AG04450 (cell line): ENCODE measurements at places on chromosomes 11 and 22.
A peak's percentile ranks its signal among the peaks of the same experiment; 100 is the strongest.

DNA sequence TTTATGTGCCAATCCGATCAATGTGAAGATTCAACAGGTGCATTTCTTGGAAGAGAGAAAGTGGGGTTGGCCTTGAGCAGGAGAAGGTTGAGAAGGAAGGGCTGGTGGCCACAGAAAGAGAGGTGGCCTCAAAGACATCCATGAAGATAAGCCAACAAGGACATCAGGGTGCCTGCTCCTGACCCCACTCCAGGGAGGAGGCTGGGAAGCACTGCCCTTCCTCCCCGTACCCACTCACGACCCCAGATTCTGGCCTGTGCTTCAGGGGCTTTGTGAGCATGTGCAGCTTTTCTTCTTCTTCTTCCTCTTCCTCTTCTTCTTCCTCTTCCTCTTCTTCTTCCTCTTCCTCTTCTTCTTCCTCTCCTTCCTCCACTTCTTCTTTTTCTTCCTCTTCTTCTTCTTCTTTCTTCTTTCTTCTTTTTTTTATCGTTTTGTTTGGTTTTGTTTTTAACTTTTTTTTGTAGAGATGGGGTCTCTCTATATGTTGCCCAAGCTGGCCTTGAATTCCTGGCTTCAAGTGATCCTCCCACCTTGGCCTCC, 30.3 kb downstream of the DKK3 start:
- no peak for DNase-seq

- no peak for DNase-seq
Observed at GRCh38 chr11:8720868-8721608, 38.4 kb downstream of the RPL27A start.

GRCh38 chr11:63915961-63916836, 765 bp downstream of the RCOR2 start:
- DNase-seq: no peak

GRCh38 chr11:120658071-120658423, 146.5 kb downstream of the GRIK4 start:
- DNase-seq: no peak

GRCh38 chr11:19501631-19502030, 211.0 kb upstream of the NAV2 start:
- DNase-seq: no peak

- DNase-seq: no peak
Observed at GRCh38 chr11:15179167-15179566, 64.4 kb downstream of the INSC start.

- DNase-seq: no peak
Observed at GRCh38 chr22:48096851-48097665, 1334.6 kb downstream of the TBC1D22A start.

- DNase-seq: no peak
Observed at GRCh38 chr11:65918211-65919140, at the start of gene C11orf68. TSS of gene C11orf68 (minus strand) at chr11:65919062. CDS start at chr11:65919031, 31 bp downstream.

- no peak for DNase-seq
Observed at GRCh38 chr22:38077096-38077495, 6.9 kb downstream of the SLC16A8 start.

DNA sequence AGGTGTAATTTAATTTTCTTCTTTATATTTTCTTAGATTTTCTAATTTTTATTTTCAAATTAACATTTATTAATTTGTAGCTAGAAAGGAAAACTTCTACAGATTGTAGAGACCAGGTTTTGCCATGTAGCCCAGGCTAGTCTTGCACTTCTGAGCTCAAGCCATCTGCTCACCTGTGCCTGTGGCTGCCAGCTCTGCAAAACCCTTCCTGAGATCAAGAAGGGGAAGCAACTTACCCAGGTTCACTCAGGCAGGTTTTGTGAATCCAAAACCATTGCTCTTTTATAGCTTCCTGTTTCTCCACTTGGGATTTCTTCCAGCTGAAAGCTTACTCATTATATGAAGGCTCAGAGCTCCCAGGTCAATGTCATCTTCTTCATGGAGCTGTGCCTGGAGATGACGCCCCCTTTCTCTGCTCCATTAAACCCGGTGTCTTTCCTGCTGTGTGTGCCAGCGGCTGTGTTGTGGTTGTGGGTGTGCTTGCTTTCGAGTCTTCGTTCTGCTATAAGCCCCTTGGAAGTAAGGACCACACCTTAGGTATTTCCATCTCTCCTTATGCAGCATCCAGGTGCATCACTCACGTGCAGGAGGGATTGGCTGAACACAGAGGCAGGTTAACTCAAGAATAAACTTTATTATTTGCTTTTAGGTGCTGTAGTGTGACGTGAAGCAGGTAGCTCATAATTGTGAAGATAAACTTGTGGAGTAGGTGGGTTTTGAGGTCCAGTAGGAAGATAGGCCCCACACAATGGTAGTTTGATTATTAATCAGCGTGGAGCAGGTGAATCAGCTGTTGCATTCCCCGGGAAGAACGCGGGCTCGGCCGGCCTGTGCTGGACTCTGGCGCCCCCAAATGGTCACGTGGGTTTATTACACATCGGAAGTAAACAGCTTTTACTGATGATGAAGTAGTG, 42.2 kb upstream of the INCENP start:
- peak; percentile 16 for DNase-seq

DNA sequence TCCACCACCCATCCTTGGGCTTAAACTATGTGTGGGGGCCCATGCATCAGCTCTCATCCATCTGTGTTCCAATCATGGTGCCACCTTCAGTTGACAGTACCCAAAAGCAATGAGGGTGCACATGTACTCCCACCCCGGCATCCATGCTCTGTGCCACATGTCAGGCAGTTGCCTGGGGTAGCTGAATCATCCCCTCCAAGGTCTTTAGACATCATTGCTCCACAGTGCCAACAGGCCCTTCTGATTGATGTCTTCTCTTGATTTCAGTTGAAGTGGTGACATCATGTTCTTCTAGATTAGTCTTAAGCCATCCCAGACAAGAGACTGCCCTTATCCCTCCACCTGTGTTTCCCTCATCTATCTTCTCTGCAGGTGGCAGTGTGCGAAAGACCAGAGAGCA, 42.5 kb downstream of the TMPRSS5 start:
- no peak for DNase-seq

DNA sequence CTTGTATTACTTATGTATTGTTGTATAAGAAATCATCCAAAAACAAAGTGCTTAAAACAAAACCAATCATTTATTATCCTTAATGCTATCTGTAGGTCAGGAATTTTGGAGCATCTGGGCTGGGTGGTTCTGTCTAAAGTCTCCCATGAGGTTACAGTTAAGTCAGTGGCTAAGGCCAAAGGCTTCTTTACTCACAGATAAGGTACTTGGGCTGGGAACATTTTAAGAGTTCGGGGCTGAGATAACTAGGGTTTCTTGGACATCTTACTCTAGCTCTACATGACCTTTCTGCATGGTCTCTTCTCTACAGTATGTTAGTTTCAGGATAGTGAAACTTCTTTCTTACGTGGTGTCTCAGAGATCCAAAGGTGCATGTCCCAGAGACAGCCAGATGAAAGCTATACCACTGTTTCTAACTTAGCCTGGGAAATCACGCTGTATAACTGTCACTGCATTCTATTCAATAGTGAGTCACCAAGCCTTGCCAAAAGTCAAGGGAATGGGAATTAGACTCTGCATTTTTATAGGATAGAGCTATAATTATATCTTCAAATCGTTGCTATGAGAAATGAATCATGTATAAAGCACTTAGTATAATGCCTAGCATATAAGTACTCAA, 29.6 kb downstream of the SOX6 start:
- no peak for DNase-seq

- no peak for DNase-seq
Observed at GRCh38 chr11:46277622-46278386, at the start of gene CREB3L1. TSS of gene CREB3L1 (plus strand) at chr11:46277662. CDS start at chr11:46278112, 450 bp downstream.

DNA sequence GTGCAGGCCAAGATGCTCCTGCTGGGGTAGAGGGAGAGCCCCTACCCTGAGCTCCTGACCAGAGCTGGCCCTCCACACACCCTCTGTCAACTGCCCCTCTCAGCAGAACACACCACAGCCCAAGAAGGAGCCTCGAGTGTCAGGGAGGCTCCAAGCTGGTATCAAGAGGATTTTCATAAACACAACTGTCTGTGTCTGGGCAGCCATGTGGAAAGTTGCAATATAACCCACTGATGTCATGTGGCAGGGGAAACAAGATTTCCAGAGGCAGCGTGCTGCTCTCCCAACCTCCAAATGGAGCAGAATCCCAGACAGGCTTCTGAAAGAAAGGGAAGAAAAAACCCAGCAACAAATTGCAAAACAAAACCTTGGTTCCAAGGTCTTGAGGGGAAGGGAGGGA, 569.9 kb downstream of the BUD13 start:
- no peak for DNase-seq

- no peak for DNase-seq
Observed at GRCh38 chr22:49326558-49326957, 501.1 kb downstream of the BRD1 start.

DNA sequence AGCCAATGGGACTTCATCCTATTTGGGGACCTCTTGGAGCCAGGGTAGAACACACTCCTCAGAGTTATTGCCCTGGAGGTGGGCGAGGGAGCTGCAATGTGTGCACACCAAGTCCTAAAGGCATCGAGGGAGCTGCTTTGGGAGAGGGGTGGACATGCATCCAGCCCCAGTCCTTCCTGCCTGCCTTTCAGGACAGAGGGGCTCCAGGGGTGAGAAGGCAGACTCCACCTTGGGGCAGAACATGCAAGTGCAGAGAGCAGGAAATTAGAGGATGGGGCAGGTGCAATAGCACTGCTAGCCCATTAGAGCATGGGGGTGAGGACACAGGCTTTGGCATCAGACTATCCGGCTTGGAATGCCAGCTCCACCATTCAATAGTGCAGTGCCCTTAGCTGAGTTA, 288.5 kb downstream of the OPCML start:
- DNase-seq: no peak

DNA sequence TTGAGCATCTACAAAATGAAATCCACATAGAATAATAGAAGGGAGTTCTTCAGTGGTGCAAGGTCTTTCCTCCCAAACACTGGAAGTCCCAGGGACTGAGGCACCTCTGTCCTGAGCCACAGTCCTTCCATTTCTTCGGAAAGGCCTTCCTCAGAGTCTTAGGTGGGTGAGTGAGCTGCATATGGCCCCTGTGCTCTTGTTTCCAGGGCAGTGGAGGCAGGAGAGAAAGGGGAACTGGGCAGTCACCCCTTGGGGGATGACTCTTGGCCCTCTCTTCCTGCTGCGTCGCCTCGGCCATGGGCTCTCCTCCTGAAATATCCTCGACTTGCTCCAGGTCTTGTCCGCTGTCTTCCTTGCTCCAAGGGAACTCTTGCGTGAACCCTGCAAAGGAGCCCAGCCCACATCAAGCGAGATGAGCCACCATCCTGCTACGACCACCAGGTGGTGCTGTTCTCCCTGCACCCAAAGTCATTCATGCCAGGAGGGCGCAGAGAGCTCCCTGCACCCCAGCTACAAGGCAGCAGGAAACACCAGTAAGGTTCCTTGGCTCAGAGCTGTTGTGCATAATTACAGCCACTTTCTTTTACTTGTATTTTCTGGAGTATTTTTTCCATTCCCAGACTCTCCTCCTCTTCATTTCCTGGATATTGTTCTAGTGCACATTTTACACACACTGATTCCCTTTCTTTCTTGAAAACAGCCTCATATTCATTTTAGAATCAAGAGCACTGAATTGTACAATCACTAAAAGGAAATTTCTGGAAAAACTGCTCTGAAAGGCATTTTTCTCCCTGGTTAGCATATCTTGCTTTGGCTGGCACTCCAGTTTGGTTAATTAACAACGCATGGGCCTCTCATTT, 397.8 kb downstream of the OPCML start:
- DNase-seq: no peak

- DNase-seq: no peak
Observed at GRCh38 chr11:86570451-86570850, 102.0 kb downstream of the ME3 start.

DNA sequence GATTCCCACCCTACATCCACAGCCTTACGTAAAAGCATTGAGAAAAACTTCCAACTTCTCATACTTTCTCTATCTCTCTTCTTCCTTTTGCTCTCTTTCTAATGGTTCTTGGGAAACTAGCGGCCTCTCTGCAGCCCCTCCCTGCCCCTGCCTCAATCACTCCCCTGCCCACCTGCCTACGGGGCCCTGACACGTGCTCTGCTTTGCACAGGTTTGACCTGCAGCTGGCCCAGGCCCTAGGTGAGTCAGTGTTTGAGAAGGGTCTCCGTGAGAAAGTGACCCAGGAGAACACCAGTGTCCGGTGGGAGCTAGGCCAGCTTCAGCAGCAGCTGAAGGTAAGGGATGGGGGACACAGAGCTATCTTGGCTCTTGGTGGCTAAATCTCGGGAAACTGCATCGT, 160.4 kb downstream of the MYO18B start:
- no peak for DNase-seq

GRCh38 chr11:83612891-83613766, 327.0 kb upstream of the CCDC90B start:
- DNase-seq: no peak

GRCh38 chr11:57456960-57457642, 3.2 kb upstream of the RTN4RL2 start:
- peak; percentile 59 for DNase-seq

DNA sequence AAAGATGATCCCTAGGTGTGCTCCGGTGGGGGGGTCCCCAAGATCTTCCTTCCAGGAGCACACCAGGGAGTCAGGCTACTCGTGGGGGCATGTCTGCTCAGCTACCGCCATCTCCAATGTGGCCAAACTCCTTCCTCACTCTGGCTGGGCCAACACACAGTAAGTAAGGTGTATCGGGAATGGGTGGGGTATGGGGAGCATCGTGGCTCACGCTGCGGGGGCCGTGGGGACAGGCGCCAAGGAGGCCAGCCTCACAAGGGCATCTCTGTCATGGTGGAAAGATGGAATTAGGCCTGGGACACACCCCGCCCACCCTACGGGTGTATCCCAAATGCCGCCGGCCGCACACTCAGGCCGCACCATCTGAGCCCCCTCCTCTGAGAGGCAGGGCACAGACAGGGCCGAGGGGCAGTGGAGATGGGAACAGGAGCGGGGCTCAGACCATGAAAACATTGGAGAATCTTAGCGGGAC, 8.3 kb downstream of the IGF2 start:
- DNase-seq: no peak

DNA sequence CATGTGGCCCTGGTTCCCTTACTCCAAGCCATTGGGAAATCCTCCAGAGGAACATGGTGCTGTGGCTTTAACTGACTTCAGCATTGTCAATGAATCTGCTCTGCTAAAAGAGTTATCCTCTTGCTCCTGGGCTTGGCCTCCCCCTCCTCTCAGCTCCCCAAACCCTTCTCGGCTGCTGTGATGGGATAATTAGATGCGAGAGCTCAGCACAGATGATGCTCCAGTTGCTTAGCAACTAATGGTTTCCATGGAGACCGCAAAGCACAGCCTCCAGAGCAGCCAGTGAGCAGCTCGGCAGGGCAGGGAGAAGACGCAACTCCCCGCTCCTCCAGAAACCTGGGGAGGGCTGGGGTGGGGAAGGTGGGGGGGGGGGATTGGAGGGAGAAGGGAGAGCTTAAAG, 2.8 kb upstream of the UPK2 start:
- no peak for DNase-seq
